ENCODE measurements at places on chromosomes 4 and X. TPM values are rescaled to one million over a fixed set of nuclear protein-coding genes. Genes with fewer than 3 reads are reported as not detected.

DNA sequence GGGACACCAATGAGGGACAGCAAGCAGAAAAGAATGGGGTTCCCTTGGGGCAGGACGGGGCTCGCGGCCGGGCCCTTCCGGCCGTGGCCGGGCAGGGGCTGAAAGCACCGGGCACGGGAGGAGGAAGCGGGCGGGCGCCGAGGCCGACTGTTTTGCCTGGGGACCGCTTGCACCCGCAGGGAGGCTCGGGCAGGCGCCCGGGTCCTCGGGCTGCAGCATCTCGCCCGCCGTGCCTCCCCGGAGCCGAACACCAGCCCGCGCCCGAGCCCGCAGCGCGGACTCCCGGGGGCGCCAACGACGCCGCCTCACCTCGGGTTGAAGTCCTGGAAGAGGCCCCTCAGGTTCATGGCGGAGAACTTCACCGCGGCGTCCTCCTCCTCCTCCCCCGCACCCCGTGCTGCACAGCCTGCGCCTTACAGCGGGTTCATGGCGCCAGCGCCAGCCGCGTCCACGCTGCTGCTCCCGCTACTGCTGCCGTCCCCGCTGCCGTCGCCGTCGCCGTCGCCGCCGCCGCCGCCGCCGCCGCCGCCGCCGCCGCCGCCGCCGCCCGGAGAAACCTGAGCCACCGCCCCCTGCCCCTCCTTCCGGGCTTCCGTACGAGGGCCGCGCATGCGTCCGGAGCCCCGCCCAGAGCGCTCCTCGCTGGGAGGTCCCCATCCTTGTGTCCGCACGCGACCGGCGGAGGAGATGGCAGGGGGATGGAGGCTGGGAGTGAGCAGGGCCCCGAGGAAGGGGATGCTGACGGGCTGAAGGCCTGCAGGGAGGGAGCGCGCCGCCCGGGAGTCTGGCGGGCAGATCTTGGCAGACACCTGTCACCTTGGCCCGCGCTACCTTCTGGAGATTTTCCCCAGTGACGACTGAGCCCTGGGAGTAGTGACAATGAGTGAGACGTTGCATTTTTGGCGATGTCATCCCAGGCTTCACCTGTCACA, at the start of gene TMEM185A:
Gene TMEM185A (minus strand): TSS at position 559 of the 932 bp plus-strand sequence. CDS start 212 bp downstream, at position 347.
- DNase-seq = peak; percentile 84

- DNase-seq = no peak
Measured at GRCh38 chr4:159104694-159105414, 2.0 kb downstream of the RAPGEF2 start.

CCNB3 gene
- total RNA-seq = 0.17 TPM

GRCh38 chr4:75726577-75726976, 2.2 kb downstream of the USO1 start:
- DNase-seq = no peak

POLA1 gene
- 8.0 TPM for total RNA-seq

DNA sequence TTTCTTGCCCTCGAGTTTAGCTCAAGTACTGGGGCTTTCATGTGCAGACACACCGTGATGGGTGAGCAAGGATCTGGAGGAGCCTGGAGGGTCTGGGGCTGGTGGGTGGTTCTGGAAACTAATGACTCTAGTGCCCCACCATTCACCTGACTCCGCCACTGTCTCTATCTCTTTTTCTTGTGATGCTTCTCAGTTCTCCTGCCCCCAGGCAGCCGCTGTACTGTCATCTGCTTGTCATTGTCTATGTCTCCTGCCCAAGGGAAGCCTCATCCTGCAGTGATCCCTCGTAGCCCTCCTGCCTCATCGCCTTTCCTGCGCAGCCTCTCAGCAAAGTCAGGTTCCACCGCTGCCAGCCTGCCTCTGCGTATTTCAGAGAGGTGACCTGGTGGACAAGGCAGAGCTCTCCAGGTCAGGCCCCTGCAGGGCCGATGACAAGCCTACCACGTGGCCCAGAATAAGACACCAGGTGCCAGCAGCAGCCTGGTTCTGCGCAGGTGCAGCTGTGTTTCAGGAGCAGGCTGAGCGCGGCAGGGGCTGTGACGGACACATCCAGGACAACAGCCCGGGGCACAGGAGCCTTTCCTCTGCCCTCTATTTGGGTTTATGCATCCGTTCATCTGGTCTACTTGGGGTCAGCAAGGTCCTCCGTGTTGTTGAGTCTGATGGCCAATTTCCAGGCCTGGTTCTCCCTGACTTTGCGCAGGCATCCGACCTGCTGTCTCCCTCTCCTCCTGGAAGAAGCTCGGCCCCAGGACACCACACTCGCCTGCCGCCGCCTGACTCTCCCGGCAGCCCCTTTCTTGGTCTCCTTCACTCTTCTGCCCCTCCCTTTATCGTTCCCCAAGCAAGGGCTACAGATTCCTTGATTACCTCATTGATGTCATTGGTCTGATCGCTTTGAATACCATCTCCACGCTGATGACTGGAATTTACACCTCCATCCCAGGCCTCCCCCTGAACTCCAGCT, 30.9 kb upstream of the CDKN2AIP start:
- DNase-seq = no peak

DNA sequence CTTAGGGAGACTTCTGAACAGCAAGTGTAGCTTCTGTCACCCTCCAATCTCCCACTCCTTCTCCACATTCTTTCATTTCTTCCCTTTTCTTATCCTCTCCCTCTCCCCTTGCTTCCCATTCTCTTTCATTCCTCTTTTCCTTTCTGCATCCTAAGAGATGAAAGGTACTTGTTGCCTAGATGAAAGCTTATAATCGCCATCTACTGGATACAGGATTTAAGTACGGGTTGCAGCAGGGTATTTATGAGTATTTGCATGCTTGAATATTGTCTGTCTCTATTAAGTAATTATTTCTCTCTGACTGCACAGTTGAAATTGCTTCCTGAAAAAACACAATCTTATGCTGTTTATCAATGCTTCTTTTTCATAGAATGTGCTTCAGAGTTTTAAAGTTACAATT, 174.0 kb upstream of the TENT5D start:
- no peak for DNase-seq

DNA sequence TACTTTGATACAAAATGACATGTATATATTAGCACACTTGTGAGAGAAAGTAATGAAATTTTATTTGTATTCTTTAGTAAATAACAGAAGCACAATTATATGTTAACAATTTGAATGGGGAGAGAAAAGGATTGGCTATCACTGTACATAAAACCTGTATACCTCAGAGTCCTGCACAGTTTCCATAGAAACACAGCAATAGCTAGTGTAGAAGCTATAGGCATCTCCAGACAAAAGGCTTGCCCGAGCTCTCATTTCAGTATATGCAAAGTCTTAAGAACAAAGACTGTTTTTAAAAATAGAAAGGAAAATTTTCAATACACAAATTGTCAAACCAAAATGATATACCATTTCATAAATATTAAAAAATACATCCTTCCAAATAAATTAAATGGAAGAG, 38.5 kb downstream of the GPM6A start:
- no peak for DNase-seq

GRCh38 chr4:183445097-183445428, 627 bp downstream of the CDKN2AIP start:
- DNase-seq = peak; percentile 58

- peak; percentile 21 for DNase-seq
Measured at GRCh38 chrX:19303256-19303880, 40.4 kb upstream of the PDHA1 start.

DNA sequence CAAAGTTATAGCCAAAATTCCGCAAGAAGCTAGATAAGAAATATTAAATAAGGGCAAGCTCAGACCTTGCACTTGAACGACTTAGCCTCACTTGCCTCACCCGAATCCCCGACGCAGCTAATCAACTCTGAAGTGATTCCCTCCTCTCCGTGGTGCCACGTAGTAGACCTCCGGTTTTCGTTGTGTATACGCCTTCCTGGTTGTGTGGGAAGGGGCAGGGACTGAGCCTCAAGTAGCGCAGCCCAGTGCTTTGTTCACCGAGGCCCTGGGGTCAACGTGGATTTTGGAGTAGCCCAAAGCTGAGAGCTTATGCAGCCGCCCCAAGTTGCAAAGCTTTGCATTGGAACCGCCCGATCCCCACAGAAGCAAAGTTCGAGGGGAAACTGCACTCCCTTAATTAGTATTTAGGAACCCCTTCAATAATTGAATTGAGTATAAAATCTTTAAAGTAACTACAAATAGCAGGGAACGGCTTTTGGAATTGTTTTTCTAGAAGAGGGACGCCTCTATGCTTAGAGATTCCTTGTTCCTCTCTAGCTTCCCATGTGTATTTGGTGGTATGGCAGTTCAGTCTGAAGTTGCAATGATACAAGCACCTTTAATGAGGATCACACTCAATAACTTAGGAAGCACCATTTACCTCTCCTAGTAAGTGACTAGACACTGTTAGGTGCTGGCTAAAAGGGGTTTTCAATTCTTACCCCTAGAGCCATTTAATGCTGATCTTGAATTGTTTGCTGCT, 55.7 kb downstream of the LINC00632 start:
- DNase-seq = no peak

DNA sequence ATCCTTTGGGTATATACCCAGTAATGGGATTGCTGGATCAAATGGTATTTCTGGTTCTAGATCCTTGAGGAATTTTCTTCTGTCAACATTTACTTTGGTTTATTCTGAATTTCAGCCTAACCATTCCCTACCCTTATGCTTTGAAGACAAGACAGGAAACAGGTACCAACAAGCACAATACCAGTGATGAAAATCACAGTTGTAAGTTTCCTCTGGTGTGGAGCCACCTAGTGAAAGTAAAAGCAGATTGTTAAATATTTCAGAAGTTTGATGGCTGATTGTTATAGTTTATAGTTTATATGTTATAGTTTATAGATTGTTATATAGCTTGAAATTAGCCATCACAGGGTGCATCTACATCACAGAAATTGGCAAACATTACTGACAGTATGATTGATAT, 104.5 kb upstream of the AGA start:
- DNase-seq = no peak

STS gene
- total RNA-seq = 4.7 TPM

DNA sequence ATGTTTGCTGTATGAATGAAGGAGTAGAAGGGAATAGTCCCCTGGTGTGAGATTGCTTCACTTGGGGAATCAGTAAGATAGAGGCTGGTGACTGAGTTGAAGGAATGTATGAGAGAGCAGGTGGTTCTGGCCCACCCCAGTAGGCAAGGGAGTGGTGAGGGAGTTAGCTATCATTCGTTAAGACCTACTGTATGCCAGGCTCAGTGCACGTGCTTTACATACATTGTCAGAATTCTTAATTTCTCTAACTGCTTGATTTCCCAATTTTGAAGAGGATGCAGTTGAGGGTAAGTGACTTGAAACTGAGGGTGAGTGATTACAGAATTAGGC, 700 bp downstream of the VMA21 start:
- no peak for DNase-seq

PAGE2B gene
- not detected for total RNA-seq

DNA sequence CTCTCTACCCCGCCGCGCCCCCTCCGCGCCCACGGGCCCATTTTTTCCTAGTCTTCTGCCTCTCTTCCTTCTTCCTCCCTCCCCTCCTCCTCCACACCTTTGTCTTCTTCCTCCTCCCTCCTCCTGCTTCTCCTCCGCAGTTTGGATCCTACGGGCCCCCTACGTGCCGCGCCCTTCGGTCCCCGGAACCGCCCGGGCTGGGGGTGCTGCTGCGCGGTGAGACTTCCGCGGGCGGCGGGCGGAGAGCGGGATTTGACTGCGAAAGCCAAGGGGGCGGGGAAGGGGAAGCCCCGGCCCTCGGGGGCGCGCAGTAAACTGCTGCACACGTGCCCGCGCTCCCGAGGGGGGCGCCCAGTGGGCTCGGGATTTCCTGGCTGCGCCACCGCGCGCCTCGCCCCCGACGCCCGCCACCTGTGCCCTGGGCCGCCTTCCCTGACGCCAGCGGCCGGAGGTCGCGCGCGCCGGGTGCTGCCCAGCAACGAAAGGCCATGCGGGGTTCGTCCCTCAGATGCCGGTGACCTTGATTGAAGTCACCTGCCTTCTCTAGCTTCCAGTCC, 3.3 kb upstream of the NKX3-2 start:
- DNase-seq = no peak

CNGA1 gene
- total RNA-seq = not detected

GRCh38 chrX:34880656-34881055, 61.9 kb upstream of the FAM47B start:
- no peak for DNase-seq

DNA sequence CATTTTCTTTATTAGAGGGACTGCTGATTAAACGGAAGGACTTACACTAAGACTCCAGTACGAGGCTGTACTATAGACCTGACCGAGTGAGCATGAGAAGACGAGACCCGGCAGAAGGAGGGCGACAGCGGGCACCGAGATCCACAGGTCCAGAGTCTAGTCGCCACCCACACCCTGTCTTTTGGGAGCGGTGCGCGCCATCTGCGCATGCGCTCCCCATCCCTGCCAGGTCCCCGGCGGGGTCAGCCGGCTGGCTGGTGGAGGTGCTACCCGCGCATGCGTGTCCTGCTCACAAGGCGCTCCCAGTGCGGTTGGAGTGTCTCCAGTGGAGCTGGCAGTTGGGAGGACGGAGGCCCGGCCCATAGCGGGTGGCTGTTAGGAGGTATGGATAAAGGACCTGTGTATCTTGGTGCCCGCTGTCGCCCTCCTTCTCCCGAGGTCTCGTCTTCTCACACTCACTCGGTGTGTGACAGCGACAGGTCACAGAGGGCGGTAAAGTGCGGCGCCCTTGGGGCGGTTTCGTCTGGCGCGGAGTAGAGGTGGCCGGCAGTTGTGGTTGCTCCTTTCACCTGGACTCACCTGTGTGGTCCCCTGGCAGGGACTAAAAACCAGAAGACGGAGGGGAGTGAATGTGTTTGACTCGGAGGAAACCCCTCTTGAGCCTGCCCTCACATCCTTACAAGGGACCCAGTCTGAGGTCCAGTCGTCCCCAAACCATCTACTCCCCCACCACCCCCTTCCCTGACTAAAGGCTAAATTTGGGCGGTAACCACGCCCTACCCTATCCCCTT, 7.6 kb upstream of the HSD17B10 start:
- peak; percentile 90 for DNase-seq

WNK3 gene
- total RNA-seq = 0.92 TPM

- no peak for DNase-seq
Measured at GRCh38 chrX:11412715-11413623, 119.8 kb downstream of the AMELX start.

DCLK2 gene
- 27.5 TPM for total RNA-seq

DNA sequence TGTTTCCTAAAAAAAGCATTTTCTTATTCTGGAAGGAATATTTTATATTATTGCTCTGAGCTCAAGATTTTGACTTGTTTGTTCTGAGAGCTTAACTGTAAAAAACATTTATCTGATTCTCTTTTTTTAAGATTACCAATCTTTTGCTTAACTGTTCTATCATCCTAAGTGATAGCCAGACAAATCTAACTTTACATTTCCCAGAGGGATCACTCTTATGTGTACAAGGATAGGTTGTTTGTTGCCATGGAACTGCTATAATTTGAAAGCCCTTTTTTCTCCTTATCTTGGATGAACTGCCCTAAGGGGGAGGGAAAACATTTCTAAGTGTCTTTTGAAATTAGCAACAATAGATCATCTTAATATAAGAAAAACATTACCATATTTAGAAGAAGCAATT, 494.7 kb downstream of the TRAM1L1 start:
- no peak for DNase-seq

PAK3 gene
- total RNA-seq = 0.64 TPM

GRCh38 chr4:123649645-123650391, 253.2 kb downstream of the SPRY1 start:
- DNase-seq = peak; percentile 26

GRCh38 chr4:17964576-17964975, 57.0 kb downstream of the LCORL start:
- no peak for DNase-seq

NFKB1 gene
- total RNA-seq = 19.0 TPM

Measured in left ventricle myocardium superior (tissue), 1 donor.